ENCODE measurements at places on chromosomes 1 and 21.

DNA sequence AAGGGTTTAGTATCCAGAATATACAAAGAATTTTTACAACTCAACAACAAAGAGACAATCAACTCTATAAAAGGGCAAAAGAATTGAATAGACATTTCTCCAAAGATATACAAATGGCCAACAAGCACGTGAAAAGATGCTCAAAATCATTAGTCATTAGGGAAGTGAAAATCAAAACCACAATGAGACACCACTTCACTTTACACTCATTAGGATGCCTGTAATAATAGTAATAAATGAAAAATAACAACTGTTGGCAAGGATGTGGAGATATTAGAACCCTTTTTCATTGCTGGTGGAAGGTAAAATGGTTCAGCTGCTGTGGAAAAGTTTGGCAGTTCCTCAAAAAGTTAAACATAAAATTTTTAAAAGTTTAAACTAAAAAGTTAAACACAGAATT, 7.0 kb upstream of the ABCD3 start:
- DNase-seq, result no peak

- peak; percentile 55 for DNase-seq
These were observed 24.1 kb downstream of the GPR3 start for GRCh38 chr1:27416387-27417111.

DNA sequence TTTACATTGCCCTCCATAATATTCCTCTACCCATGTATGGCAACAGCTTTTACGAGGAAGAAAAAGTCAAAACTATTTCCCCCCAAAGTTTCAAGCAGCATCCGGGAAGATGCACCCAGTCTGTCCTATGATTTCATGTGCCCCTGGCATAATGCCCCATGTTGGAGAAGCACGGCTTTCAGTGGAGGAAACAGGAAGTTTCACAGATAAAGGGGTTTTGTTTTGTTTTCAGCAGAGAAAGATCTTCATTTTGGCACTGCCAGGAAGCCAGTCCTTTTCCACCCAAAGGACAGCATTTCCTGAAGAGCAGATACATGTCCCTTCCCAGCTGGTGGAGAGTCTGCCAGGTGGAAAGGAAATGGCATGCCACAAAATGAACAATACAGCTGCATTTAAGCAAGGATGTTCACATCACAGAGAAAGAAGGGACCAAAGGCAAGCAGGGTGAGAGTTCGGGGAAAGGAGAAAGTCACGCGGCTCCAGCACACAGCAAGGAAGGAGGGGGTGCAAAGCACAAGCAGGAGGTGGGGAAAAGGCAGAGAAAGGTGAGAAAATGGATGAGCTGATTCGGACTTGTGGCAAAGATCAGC, 95.3 kb upstream of the HIVEP3 start:
- DNase-seq, result no peak

DNA sequence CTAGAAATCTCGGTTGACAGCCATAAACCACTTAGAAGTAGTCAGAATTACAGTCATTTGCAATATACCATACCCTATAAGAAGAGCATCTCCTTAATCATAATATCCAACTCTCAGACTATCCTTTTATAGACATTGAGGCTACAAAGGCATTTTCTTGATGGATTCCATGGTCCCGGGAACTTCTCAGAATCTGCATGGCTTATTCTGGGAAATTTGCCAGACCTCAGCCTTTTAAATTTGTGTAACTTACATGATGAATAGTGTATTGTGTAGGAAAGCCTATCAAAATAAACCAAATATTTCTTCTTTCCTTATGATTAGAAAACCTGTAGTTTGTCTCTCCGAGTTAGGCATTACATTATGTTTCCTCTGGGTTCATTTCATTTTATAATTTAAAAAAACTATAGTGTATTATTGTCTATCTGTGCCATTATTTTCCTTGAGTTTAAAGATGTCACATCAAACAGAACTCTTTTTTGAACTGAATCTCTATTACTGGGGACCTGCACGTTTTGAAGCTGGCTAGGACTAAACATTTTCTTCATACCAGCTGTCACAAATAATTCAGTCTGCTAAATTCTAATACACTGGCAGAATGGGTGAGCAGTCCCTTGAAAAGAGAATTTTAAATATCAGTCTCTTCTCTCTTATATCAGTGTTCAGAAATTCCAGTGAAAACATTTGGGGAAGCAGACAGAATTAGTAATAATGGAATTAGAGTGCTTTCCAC, 102.9 kb downstream of the GABPA start:
- no peak for DNase-seq

DNA sequence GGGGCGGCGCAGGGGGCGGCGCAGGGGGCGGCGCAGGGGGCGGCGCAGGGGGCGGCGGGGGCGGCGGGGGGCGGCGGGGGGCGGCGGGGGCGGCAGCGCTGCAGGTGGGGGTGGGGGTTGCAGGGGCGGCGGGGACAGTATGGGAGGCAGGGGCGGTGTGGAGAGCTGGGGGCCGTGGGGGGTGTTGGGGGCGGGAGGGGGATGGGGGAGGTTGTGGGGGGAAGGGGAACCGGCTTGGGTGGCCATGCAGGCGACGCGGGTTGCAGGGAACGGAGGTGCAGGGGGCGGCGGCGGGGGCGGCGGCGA, 13.0 kb upstream of the SLC19A1 start:
- DNase-seq, result no peak

DNA sequence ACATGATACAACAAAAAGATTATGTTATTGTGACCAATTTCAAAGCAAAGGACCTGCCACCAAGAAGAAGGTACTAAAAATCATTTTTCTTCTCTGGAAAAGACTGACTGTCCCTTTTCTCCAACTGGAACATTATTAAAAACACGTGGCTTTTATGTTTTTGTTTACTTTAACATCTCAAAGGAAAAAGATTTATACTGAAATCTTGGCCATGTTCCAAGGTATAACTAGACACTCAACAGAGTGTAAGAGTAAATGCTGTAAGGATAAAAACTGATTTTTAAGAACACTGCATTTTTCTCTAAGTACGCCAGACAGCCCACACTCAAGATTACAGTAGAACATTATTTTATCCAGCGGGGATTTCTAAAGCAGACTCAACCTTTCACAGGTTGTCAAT, 62.1 kb downstream of the BRWD1 start:
- DNase-seq, result no peak

- no peak for DNase-seq
These were observed 33.2 kb downstream of the KIRREL1 start for GRCh38 chr1:158026651-158027050.

DNA sequence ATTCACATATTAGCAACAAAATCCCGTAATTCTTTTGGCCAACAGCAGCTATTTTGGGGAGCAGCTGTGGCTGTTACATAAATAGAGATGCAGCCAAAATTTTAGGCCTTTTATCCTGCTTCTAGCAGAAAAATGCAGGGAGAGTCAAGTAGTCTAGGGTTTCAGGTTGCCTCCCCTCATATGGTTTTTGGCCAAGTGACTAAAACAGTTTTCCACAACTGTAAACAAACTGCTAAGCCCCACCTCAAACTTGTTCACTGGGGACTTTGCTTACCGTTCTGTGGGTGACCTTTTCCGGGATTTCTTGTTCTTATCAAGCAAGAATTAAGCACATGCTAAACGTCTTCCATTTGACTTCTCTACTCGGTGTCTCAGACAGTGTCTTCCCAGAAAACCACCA, 133.4 kb downstream of the EDEM3 start:
- DNase-seq, result no peak
